ENCODE measurements at places on chromosomes 12 and 14.

DNA sequence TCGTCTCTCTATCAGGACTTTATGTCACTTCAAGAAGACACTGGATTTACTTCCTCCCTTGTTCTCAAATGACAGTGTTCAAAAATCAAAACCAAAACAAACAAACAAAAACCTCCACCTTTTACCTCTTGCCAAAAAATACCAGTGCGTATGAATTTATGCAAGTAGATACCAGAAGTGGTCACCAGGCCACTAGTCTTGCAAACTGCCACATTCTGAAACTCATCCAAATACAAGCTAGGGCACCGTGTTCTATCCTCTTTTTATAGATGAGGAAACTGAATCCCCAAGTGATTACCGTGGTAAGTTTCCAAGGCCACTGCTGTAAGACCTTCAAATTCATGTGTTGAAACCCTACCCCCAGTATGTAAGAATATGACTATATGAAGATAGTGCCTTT lies 343.9 kb upstream of the KITLG start:
- DNase-seq = no peak

DNA sequence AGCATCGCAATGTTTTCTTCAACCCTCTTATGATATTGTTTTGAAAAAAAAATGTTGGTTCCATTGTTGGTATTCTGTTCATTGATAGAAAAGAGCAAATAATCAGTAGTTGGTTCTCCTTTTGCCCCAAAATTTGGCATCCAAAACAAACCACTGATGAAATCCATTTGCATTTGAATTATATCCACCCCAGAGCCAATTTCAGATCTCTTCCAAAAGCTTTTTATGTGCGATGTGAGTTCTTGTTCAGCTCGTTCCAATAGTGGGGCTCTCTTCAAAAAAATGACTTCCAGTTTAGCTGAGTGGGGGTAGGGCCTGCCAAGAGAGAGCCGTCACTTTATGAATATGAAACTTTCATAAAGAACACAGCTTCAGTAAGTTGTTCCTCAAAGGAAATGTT lies 130.7 kb downstream of the DIO2 start:
- no peak for DNase-seq

DNA sequence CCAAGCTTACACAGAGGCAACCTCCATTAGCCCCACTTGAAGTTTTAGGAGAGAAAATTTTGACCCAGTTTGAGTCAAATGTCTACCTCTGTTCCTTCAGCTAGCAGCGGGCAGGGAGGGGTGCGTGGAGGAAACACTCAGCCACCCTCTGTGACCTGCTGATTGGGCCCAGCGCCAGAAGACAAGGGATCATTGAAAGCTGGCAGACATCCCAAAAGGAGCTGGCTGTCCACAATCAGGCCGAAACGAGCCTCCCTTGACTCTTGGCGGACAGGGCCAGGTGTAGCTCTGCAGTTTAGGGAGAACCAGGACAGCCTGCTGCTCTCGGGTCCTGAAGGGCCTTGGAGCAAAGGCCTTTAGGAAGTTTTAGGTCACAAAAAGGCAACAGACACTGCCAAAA lies 41.3 kb downstream of the CD9 start:
- DNase-seq = no peak

- no peak for DNase-seq
Measured at GRCh38 chr12:13153180-13153579, 43.3 kb upstream of the EMP1 start.

DNA sequence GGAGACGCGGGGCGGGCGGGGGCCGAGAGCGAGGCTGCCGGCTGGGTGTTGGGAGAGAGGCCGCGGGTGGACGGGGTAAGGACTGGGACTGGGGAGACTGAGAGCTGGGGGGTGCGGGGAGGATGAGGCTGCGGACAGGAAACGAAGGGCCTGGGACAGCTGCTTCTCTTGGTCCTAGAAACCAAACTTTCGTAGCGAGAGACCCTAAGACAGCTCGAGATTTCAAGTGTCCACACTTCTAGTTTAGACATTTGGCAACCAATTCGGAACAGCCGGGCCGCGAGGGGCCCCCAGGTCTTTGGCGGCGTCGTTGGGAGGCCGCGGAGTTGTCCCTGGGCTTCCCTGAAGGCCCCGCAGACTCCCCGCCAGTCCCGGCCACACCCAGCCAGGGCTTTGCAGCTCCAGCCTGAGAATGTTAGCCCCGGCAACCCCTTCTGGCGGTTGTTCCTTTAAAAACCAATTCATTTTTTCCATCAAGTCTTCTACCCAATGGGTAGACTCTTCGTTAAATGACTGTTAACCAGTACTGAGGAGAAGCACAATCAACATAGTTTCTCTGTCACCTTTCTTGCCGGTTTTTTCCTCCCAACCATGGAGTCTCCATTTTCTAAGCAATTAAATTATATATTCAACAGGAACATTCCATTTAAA lies 11.5 kb downstream of the NKX2-1 start:
- no peak for DNase-seq

- peak; percentile 56 for DNase-seq
Measured at GRCh38 chr12:57543581-57543980, 3.4 kb downstream of the DCTN2 start.

- no peak for DNase-seq
Measured at GRCh38 chr14:63933110-63933509, 80.3 kb downstream of the SYNE2 start.

- DNase-seq = no peak
Measured at GRCh38 chr14:31568671-31569070, 7.5 kb downstream of the NUBPL start.

DNA sequence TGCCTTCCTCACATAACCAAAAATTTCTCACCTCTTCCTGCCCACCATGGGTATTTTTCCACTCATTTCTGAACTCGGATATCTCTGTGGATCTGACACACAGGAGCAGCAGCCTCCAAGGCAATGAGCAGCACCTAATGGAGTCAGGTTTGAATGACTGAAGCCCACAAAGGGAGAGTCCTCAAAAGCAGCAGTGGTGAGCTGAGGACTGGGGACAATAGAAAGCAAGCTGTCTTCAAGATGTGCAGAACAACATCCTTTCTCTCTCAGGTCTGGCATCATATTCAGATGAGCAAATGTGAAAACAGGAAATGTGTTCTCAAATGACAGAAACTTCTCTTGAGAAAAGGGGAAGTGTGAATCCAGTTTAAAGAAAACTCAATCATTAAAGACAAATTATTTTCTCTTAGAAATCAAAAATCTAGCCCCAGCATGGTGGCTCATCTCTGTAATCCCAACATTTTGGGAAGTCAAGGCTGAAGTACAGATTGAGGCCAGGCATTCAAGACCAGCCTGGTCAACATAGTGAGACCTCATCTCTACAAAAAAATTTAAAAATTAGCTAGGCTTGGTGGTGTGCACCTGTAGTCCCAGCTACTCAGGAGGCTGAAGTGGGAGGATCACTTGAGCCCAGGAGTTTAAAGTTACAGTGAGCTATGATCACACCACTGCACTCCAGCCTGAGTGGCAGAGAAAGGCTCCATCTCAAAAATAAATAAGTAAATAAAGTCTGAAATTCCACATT lies 54.2 kb downstream of the C12orf42 start:
- DNase-seq = no peak

GRCh38 chr12:90974286-90974685 lies 19.3 kb upstream of the CCER1 start:
- DNase-seq = peak; percentile 74

DNA sequence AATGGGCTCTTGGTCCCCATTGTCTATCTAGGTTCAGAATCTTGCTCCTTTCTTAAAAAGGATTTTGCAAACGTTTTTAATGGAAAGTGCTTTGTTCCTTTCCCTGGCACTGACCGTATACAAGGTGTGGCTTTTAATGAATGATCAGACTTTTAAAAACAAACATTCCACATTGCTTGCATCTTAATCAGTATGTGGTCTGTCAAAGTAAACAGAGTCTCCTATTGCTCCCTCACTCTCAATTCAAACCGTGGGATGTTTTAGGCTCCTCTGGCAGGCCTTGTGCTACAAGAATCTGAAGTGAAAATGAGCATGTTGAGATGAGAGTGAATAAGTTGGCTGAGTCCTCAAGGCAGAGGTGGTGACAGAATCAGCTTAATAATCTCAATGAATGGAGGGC lies 107.0 kb downstream of the VRK1 start:
- DNase-seq = no peak

- DNase-seq = peak; percentile 4
Measured at GRCh38 chr12:82326905-82327503, 31.2 kb downstream of the CCDC59 start.

GRCh38 chr12:130041983-130042812 lies 120.1 kb upstream of the FZD10 start:
- DNase-seq = no peak

- peak; percentile 56 for DNase-seq
Measured at GRCh38 chr12:25436206-25437030, 116.7 kb downstream of the LMNTD1 start.

GRCh38 chr12:30692470-30692869 lies 3.2 kb downstream of the IPO8 start:
- no peak for DNase-seq

DNA sequence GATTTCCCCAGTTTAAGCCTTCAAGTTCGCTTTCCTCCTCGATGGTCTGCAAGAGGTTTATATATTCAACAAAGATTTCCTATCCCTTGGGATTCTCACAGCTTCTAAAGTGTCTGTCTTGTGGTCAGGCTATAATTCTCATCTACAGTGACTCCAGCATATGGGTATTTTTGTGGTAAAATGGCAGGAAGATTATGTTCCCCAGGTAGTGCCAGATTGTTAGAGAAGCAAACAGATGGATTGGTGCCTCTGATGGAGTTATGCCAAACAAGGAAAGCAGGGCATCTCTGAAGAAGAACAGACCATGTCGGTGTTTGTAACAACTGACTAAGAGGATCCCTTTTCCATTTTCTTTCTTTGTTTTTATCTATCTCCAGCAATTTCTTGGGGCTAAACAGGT lies 5.5 kb upstream of the CCDC175 start:
- DNase-seq = peak; percentile 20

- no peak for DNase-seq
Measured at GRCh38 chr12:46369474-46370379, 2.8 kb downstream of the SLC38A2 start.

GRCh38 chr12:26056335-26056734 lies 68.5 kb downstream of the BHLHE41 start:
- peak; percentile 75 for DNase-seq

GRCh38 chr12:131825146-131825892 lies 2.9 kb upstream of the MMP17 start:
- DNase-seq = no peak

GRCh38 chr14:74846968-74847665 lies 28.8 kb downstream of the PROX2 start:
- peak; percentile 65 for DNase-seq

- no peak for DNase-seq
Measured at GRCh38 chr14:69582829-69583228, 8.2 kb upstream of the CCDC177 start.

DNA sequence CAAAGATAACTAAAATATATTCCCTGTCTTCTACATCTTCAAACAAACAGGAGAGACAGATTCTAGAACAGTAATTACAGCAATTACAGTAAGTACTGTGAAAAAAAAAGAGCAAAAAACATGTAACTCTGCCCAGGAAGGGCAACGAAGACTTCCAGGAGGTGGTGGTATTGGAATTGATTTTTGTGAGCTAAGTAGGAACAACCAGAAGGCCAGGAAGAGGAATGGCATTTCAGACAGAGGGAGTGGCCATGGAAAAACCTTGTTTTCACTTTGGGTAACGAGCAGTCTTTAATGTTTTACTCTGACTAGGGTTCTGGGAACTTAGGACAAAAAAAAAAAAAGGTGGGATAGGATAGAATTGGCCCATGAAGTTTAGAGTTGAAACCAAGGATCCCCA lies 196.3 kb upstream of the PLEKHG7 start:
- DNase-seq = peak; percentile 27
